Right cardiac atrium (tissue), 5 donors: ENCODE measurements at places on chromosomes 6 and 20. TPM values are rescaled to one million over a fixed set of nuclear protein-coding genes. Genes with fewer than 3 reads are reported as not detected.

The SEL1L2 gene
- polyA plus RNA-seq = 1.1 TPM

The OXT gene
- polyA plus RNA-seq = not detected

The DACT2 gene
- polyA plus RNA-seq = 1.4 TPM

The PNPLA1 gene
- not detected for polyA plus RNA-seq

The CRIP3 gene
- 2.6 TPM for polyA plus RNA-seq
